Common myeloid progenitor, CD34-positive (primary cell): ENCODE measurements at places on chromosomes 5 and 9.

- no peak for DNase-seq
These were observed 41.9 kb downstream of the KIF2A start for GRCh38 chr5:62347928-62348327.

DNA sequence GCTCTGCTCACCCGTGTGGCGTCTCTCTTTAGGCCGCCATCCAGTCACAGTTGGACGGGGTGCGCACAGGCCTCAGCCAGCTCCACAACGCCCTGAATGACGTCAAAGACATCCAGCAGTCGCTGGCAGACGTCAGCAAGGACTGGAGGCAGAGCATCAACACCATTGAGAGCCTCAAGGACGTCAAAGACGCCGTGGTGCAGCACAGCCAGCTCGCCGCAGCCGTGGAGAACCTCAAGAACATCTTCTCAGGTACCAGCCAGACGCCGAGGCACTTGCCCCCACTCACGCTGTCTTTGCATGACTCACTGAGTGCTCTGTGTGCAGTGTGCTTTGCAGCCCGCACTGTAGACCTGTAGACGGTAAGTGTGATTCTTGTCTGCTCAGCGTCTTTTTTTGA lies 4.5 kb downstream of the EXOC3 start:
- no peak for DNase-seq

GRCh38 chr5:38465702-38466423 lies 90.6 kb downstream of the LIFR start:
- DNase-seq: no peak

GRCh38 chr5:143514616-143515335 lies 111.3 kb upstream of the NR3C1 start:
- DNase-seq: no peak

- no peak for DNase-seq
These were observed 268.8 kb downstream of the MLLT3 start for GRCh38 chr9:20353524-20353923.
